Stimulated activated CD8-positive, alpha-beta memory T cell treated with anti-CD3 and anti-CD28 coated beads, Interleukin-4, amount 100 ng/mL, for 4 hours (primary cell): ENCODE measurements at places on chromosomes 3 and 15.
A peak's percentile ranks its signal among the peaks of the same experiment; 100 is the strongest.

- DNase-seq: no peak
Observed at GRCh38 chr3:74420538-74421124, 193.8 kb downstream of the CNTN3 start.

- peak; percentile 86 for DNase-seq
Observed at GRCh38 chr3:122793568-122794416, at the start of gene HSPBAP1. Gene HSPBAP1 (minus strand): TSS chr3:122793831. CDS start chr3:122793680, 151 bp downstream.

DNA sequence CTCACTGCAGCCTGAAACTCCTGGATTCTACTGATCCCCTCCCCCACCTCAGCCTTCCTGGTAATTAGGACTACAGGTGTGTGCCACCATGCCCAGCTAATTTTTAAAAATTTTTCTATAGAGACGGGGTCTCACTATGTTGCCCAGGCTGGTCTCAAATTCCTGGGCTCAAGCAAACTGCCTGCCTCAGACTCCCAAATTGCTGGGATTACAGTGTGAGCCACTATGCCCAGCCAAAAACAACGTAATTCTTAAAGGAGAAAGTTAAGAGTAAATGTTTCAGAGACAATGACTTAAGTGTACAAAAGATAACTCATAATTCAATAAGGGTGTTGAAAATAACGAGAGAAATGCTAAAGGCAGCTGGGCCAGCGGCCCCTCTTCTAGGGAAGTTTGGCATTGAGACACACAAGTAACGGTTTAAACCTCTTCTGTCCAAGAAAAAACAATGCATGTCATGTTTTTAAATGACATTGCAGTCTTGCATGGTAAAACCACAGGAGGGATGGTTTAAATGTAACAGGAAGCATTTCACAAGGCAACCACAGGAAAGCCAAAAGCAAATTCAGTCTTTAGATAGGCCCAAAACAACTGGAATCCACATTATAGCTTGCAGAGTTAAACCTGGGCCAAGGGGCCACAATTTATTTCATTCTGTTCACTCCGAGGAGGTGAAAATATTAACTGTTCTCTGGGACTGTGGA lies 5.1 kb downstream of the PROK2 start:
- no peak for DNase-seq

DNA sequence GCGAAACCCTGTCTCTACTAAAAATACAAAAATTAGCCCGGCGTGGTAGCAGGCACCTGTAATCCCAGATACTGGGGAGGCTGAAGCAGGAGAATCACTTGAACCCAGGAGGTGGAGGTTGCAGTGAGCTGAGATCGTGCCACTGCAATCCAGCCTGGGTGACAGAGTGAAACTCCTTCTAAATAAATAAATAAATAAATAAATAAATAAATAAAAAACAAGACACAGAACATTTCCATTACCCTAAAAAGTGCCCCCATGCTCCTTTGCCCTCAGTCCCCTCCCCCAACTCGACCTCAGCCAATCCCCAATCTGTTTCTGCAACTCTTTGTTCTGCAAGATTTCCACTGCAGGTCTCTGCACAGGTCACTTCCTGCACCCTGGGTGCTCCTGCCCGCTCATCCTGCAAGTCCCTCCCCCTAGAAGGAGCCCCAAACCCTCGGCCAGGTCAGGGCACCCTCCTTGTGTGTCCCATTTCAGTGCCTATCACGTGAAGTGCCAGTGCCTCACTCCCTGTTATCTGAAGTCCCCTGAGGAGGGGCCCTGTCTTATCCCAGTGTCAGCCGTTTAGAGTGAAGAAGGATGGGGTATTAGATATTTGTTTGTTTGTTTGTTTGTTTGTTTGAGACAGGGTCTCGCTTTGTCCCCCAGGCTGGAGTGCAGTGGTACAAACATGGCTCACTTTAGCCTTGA lies 1.1 kb downstream of the FAM240A start:
- DNase-seq: no peak

DNA sequence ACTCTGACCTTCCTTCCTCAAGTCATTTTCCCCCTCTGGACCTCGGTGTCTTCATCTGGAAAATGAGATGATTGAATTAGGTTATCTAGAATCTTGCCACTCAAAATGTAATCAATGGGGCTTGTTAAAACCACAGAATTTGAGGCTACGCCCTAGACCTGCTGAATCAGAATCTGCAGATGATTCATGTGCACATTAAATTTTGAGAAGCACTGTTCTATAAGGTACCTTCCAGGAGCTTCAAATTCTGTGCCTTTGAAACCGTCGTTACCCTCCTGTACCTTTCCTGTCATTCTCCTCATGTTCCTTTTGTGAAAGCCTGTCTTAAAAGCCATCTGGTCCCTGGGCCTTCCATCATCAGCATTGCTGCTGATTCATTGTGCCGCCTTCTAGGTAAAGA lies 172.4 kb upstream of the TOPAZ1 start:
- DNase-seq: no peak

DNA sequence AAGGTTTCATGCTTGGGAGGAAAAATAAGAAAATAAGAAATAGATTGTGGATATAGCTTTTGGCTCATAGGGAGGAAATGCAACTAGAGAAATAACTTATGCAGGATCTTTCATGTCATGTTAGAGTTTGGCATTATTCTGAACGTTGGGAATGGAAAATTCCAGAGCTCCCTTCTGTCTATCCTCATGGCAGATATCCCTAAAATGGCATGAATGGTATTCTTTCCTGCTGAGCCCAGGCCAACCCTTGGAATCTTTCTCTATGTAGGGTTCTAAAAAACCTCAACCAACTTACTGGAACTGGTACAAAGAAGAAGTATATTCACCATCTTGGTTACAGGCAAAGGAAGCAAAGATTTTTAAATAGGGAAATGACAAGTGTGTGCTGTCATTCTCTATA lies 212.5 kb downstream of the CHST2 start:
- DNase-seq: no peak

- DNase-seq: no peak
Observed at GRCh38 chr3:182562274-182562673, 231.0 kb upstream of the ATP11B start.

DNA sequence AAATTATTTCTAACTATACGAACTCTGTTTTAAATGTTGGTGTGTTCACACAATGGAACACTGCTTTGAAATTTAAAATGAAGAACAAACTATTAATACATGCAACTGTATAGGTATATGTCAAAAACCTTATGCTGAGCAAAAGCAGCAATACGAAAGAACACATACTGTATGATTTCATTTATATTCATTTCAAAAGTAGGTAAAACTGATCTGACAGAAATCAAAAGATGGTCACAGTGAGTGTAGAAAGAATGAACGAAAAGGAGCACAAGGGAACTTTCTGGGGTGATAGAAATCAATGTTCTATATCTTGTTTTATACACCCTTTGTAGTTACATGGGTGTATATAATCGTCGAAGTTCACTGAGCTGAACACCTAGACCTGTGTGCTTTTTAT lies 12.6 kb downstream of the ATP8B4 start:
- no peak for DNase-seq

DNA sequence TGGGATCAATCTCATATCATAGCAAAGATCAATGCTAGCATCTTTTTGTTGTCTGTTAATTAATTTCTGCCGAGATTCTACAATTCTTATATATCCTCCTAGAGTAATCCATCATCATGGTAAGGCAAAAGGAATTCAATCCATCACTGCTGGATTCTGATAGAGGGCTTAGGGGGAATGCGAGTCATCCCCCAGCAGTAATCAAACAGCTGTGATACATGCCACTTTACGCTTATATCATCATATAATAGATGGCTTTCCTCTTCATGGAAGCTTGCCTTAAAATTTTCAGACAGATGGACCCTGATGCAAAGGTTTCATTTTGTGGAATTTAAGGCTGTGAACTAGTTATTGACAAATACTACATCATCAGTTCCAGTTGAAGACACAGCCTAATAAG lies 645.9 kb downstream of the CADM2 start:
- DNase-seq: no peak

- DNase-seq: no peak
Observed at GRCh38 chr3:77329116-77329515, 289.2 kb downstream of the ROBO2 start.

GRCh38 chr15:52349052-52349700 lies 53.6 kb upstream of the MYO5C start:
- DNase-seq: no peak

DNA sequence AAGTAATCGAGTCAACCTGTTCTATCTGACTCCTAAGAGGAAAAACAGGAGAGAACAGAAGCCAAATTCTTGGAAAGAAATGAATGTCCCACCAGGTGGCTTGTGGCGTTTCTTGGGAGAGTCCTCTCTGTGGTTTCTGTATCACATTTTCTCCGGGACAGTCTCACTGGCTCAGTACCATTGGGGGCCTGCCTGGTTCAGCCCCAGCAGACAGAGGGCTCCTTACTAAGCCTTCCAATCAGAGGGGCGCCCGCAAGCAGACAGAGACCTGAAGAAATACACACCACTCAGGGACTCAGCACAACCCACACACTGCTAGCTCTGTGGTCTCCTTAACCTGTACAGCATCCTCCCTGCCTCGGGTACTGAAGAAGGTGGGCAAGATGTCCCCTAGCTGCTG lies 302.1 kb downstream of the TLE3 start:
- no peak for DNase-seq

GRCh38 chr3:149080011-149080698 lies 6.2 kb downstream of the HLTF start:
- no peak for DNase-seq

DNA sequence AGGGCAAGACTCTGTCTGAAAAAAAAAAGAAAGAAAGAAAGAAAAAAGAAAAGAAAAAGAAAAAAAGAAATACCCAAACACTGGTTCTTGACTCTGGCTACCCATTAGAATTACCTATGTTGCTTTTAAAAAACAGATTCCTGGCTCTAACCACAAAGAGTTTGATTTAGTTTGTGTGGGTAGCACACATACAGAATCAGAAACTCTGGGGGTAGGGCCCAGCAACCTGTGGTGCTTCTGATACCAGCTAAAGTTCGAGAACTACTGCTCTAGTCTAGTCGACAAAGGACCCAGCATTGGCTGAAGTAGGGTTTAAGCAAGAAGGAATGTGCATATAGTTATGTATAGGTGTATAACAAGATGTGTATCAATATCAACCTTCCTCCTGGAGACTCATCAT lies 392.7 kb downstream of the EFHB start:
- no peak for DNase-seq

DNA sequence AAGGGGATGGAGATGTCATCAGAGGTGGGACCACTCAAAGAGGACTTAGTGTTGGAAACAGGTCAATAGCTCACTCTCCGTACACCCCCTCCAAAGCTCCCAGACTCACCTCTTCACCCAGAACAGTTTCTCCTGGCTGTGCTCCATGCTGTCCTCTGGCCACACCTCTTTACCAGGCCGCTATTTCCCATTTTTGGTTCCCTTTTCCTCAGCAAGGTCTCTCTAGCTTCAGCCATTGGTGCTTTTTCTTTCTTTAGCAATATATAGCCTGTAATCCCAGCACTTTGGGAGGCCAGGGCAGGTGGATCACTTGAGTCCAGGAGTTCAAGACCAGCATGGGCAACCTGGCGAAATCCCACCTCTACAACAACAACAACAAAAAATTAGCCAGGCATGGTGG lies 123.6 kb upstream of the SMAD3 start:
- no peak for DNase-seq

DNA sequence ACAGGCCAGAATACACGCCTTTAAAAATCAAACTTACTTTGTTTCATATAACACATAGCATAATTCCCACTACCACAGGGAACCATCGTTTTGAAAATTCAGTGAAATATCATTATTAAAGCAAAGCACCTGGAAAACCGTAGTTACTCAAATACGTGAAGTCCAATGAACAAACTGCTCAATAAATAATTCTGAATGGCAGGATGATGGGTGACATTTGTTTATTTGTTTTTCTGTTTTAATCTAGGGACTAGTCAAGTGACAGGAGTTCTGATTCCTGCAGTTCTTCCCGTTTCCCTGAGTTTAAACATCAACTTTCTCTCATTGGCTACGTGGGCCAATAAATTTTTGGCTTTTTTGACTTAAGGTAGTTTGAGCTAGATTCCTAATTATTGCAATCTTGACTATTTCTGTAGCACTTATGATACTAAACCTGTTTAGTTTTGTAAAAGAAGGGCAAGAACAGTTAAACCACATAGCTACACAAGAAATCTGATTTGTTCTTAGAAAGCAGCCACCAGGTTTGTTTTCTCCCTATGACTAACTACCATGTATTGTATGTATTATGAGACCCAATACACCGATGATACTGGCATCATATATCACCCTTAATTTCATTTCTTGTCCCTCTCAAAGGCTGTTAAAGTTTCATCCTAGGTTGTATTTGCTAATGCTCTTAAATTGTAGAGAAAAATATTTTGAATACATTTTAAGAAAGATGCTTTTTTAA lies 411.2 kb downstream of the SHQ1 start:
- DNase-seq: no peak

DNA sequence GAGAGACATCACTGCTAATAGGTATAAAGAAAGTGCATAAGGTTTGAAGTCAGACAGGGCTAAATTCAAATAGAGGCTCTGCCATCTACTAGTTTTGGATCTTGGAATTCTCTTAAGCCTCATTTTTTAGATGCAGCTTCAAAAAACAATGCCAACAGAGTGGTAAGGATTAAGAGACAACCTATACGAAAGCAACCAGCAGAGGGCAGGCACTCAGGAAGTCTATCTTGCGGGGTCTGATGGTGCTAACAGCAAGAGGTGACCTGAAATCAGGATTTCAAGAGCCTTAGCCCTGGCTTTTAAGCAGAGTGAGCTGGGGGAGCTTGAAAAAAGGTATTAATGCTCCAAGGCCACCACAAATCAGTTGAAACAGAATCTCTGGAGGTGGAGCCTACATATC lies 40.7 kb downstream of the LDHAL6B start:
- DNase-seq: no peak

- DNase-seq: no peak
Observed at GRCh38 chr3:13054341-13055285, 18.6 kb downstream of the IQSEC1 start.

DNA sequence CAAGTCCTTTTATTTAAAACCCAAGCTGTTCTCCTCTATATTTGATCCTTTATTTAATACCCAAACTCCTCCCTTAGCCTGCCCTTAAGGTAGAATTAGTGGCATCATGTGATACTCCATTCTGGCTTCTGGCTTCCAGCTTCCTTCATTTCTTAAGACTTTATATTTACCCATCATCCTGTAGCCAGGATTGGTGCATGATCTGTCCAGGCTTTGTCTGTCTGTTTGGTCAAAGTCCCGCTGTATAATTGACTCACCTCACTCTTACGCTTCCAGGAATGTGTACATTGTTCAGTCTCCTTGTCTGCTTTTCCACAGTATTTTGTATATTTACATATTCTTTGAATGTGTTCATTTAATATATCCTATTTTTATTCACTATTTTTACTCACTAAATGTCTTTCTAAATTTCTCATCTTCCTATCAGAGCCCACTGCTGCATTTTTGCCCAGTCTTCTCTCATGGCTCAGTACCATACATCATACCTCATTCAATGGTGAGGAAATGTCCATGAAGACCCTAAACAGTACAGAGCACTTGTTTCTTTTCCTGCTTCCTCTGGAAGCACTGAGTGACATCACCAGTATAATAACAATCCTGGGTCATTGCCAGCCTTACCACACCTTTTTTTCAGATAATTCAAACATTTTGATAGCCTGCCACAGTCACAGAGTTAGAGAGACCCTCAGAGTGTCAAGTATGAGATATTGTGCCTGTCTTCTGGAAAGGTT lies 31.5 kb downstream of the TMEM108 start:
- no peak for DNase-seq

GRCh38 chr3:24310887-24311286 lies 183.8 kb downstream of the THRB start:
- DNase-seq: no peak
